ENCODE measurements at places on chromosomes 3 and 15.

- DNase-seq, result no peak
Observed at GRCh38 chr3:26653811-26654425, 31.3 kb downstream of the LRRC3B start.

- DNase-seq, result no peak
Observed at GRCh38 chr15:66644869-66645268, 57.2 kb upstream of the SMAD6 start.

GRCh38 chr3:103052236-103052830 is 617.5 kb downstream of the ZPLD1 start:
- peak; percentile 75 for DNase-seq

GRCh38 chr15:99076109-99076508 is 28.8 kb upstream of the SYNM start:
- DNase-seq, result no peak

- no peak for DNase-seq
Observed at GRCh38 chr3:142787719-142788118, 63.9 kb downstream of the TRPC1 start.

GRCh38 chr15:84658080-84658787 is at the start of gene NMB:
Gene NMB (minus strand): TSS chr15:84658199. CDS start chr15:84658152, 47 bp downstream.
- peak; percentile 62 for DNase-seq

- DNase-seq, result no peak
Observed at GRCh38 chr3:110894574-110894973, 177.0 kb upstream of the NECTIN3 start.

DNA sequence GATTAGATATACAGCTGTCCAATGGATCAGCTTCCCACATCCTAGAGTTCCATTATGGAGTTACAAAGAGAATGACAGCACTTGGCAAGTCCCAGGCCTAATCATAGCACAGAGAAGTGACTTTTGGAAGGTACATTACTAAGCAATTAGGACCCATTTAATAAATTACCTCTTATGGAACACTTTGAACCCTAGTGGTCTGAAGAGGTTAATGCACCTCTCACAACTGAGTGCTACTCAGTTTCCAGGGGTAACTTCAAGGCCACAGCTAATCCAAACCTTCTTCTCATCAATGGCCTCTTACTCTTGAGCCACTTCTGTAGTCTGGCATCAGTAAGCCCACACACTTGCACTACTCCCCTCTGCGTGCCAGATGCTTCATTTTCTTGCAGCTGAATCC is 34.9 kb upstream of the MEIS2 start:
- DNase-seq, result no peak

DNA sequence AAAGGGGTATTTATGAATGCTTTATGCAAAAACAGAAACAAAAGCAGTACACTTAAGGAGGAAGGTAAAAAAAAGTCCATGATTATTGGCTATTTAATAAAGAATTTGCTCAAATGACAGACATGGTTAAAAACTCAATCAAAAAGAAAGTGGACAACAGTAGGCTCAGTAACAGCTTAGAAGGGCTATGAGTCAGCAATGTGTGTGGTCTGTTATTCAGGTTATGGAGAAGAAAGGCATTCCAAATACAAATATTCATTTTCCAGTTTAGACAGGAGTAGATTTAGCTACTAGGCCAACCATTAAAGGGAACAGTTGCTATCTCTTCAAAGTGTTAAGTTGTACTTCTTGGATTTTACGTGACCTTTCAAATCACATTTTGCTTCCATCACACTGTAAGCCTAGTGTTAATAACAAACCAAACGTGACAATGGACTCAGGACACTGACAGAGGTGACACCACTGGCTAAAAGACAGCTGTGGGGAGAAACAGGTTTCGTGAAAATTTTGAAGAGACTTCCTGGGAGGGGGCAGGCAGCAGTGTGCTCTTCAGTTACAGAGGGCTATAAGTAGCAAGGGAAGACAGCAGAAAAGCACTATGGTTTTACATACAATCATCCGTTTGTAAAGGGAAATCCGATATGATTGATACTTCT is 41.7 kb upstream of the MYO5C start:
- DNase-seq, result no peak

GRCh38 chr3:80023010-80023409 is 255.2 kb upstream of the ROBO1 start:
- DNase-seq, result no peak

DNA sequence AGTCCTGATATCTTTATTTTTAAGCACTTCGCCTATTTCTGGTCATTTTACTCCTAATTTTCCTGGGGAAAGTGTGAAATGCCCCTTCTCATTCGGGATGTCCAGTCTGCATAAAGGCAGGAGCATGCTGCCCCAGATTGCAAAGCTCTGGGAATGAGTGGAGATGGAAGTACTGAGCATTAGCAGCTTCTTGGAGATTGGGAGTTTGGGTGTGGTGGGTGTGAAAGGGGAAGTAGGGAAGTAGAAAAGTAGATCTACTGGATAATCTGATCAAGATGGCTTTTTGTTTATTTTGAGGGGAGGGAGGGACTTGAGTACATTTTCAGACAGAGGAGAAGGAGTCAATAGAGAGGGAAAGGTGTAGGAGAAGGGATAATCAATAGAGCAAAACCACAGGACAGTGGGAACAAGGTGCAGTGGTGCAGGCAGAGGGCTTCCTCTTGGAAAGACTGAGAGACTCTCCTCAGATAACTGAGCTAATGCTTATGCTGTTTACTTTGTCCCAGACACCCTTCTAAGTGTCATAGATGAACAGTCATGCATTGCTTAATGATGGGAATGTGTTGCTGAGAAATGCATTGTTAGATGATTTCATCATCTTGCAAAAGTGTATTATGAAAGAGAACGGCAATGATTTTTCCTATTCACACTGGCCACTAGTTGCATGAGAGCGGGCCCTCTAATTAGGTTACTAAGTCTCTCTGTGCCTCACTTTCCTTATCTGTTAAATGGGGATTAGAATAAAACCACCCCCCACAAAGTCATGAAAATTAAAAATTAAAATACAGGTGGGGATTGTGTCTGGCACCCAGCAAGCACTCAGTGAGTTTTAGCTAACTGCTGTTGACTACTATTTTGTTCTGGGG is 45.5 kb downstream of the PHLDB2 start:
- DNase-seq, result peak; percentile 88

- DNase-seq, result no peak
Observed at GRCh38 chr3:194150252-194150934, 14.4 kb downstream of the HES1 start.

GRCh38 chr3:11154036-11154952 is at the start of gene HRH1:
Gene HRH1 (plus strand): TSS chr3:11154493. CDS start chr3:11259038, 104,545 bp downstream.
- no peak for DNase-seq

GRCh38 chr3:173825730-173826129 is 428.2 kb downstream of the NLGN1 start:
- no peak for DNase-seq

DNA sequence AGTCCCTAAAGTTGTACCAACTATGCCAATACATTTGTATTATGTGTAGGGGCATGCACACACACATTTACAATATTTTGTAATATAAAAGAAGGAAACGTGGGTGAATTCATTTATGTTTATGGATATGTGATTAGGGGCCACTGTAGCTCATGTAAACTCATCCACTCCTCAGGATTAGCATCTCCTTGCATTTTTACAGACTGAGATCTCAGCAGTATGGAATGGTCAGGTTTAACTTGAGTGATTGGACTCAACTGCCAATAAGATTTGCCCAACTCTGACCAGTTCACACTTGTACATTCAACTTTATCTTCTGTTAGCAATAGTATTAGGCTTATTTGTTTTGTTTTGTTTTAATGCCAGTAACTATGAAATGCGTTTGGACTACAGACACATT is 36.5 kb downstream of the PSMD6 start:
- no peak for DNase-seq

DNA sequence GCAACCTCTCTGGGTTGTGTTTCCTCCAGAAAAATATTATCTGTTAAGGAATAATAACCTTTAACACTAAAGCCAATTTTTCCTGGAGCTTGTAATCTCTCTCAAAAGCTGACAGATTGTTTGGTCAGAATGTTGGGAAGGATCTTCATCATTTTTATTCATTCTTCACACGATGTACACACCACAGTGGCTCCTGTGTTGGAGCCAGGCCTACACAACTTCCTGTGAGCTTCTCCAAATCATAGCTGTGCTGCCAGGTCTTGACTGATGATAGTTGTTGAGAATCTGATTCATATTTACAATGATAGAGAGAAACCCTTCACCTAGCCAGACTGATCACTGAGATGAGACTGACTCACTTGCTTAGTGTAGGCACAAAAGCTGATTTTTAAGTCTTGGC is 151.0 kb upstream of the ROBO2 start:
- DNase-seq, result no peak

DNA sequence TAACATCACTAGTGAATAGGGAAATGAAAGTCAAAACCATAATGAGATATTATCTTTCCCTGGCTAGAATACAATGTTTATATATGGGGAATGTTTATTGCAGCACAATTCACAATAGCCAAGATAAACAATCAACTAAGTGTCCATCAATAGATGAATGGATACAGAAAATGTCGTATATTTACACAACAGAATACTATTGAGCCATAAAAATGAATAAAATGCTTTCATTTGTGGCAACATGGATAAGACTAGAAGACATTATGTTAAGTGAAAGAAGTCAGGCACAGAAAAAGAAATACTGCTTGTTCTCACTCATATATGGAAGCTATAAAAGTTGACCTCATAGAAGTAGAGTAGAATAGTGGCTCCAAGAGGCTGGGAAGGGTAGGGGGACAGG is 65.2 kb downstream of the SLC9C1 start:
- no peak for DNase-seq

GRCh38 chr3:120468635-120469295 is 18.0 kb upstream of the FSTL1 start:
- DNase-seq, result no peak

- no peak for DNase-seq
Observed at GRCh38 chr3:120487191-120487650, 36.4 kb upstream of the FSTL1 start.

DNA sequence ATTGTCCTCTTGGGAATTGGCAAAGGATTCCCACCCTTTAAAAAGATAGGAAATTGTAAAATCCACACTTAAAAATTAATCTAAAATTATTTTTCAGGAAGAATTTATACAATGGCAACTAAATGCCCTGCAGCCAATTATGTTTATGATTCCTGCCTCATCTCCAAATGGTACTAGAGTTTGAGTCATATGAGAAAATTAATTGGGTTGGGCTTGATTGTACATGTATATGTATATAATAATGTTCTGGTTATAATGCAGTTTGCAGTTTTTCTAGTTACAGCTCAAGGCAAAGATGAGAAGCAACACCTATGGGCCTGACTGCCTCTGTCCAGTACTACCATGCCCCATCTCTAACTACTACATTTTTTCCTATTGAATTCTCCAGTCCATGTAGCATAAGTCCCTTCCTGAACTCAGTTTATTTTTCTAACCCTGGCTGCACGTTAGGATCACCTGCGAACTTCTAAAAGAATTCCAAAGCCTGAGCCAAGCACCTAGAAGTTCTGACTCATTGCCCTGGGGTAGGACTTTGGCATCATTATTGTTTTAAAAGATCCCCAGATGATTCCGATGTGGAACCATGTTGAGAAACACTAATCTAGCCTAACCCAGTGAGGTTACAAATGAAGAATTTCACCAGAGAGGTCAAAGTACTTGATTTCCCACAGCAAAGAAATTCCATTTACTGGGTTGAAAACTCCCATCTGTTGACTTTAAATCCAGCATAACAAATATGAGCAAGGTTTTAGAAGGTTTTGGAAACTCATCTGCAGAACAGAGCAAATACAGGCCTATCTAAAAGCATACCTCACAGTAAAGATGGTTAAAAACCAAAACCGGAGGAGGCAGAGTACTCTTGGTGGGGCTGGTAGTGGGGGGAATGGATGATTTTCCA is 19.4 kb downstream of the TGFBR2 start:
- DNase-seq, result no peak

DNA sequence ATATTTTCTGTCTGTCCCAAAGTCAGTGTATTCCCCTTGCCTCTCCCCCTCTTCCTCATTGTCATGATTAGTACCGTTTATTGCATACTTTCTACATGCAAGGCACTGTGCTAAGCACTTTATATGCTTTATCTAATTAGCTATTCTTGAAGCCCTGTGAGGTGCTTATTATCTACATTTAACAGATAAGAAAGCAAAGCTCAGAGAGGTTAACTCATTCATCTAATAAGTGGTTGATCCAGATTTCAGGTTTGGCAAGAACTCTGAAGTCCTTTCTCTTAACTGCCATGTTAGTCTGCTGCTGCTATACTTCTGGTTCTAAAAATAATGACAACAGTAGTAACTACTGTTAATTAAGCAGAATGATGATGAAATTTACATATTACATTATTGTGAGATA is 13.5 kb downstream of the IQGAP1 start:
- no peak for DNase-seq

- no peak for DNase-seq
Observed at GRCh38 chr3:69426967-69427304, 41.0 kb upstream of the FRMD4B start.

DNA sequence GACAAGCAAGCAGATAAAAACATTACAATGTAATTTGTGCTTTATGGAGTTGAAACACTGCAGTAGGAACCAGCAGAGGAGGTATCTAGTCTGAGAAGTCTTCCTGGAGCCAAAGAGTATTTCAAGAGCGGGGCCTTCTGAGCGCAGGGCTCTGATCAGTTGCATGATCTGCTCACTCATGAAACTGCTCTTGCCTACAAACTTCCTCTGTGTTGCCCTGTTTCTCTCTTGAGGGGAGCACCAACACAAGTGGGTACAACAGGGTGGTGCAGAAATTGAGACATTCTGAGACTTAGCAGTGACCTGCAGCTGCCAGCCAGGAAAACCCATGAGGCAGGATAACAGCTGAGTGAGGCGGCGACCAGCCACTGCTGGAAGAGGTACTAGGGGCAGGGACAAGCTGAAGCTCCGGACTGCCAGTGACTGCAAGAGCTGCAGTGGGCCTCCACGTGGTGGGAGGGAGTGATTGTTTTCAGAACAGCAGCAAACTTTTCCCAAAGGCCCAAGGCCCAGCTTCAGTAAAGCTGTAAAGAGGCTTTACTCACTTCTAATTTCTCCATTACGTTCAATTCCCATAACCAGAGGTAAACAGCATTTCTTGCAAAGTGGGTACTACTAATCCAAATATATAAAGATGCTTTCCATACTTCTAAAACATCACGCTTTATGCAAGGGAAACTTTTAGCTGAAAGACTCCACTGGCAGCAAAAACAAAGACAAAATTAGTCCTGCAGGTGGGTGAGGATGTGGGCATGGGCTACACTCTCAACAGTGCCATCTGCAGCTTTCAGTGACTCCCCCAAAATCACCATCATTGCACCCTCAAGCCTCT is 69.0 kb upstream of the LPP start:
- DNase-seq, result no peak

GRCh38 chr3:71847794-71848193 is 62.8 kb upstream of the PROK2 start:
- no peak for DNase-seq

All from inflammatory macrophage treated with lipopolysaccharide for 1 hour (primary cell).